ENCODE measurements at places on chromosomes 3 and 15. TPM values are rescaled to one million over a fixed set of nuclear protein-coding genes. Genes with fewer than 3 reads are reported as not detected.

- H3K36me3 ChIP-seq, result peaks cover 3% of the 10 kb centered on the region
- peak; percentile 37 for DNase-seq
- peak overlapping the region; percentile 2 for H3K27ac ChIP-seq
- peaks cover 41% of the 10 kb centered on the region for H3K4me1 ChIP-seq
Observed at GRCh38 chr3:13419505-13420044, 547 bp downstream of the NUP210 start.

DNA sequence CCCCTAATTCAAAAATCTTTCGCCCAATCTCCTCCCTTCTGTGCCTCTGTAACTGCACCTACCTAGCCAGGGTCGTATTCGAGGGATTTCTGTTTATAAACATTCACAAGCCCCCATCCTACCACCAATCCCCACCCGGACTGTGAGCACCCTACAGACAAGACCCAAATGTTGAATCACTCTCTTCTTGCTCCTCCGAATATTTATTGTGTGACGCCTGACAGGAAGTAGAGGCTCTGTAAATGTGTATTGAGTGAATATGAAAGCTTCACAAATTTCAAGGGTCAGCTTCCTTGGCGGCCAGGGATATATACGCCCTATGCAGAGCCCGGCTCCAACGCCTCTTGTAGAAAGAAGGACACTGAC is 1.6 kb downstream of the BDH1 start:
- no peak for DNase-seq
- peak overlapping the region; percentile 39 for H3K27ac ChIP-seq
- no peaks in the 10 kb centered on the region for H3K36me3 ChIP-seq
- H3K27me3 ChIP-seq, result no peaks in the 10 kb centered on the region
- peaks cover 7% of the 10 kb centered on the region for H3K4me1 ChIP-seq
- H3K4me3 ChIP-seq, result peak overlapping the region; percentile 87

DNA sequence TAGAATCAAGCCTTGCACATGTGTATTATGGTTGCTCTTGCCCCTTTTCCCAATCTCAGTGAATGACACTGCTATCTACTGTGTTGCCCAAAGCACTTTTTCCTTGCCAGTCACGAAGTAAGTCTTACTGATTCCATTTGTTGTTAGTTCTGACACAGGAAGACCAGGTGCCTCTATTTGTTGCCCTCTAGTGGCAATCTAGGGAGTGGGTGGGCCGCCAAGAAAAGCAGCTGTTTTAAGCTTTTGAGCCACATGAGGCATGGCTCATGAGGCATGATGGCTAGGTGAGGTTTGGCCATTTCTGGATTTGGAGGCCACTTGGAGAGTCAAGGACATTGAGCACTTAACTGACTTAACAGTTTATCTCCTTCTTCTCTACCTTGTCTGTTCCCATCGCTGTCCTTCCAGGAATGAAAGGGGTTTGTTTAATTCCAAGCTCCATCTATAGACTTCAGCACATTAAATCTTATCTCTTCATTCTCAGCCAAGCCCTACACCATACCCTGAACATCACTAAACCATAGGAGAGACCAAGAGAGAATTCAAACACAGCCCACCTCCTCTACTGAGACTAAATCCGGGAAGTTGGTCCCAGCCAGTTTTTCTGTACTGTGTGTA is 103.1 kb downstream of the HCN4 start:
- DNase-seq, result peak; percentile 56
- no peaks in the 10 kb centered on the region for H3K4me1 ChIP-seq
- no peak overlapping the region for H3K4me3 ChIP-seq

Gene INKA1
- 1.3 TPM for total RNA-seq

Gene LARP6
- 166 TPM for total RNA-seq

Gene ARPP21
- total RNA-seq, result not detected

All from PC-3 (cell line).